Epithelial cell of proximal tubule (primary cell): ENCODE measurements at places on chromosomes 2 and 18.

GRCh38 chr2:28252311-28252710 is 140.3 kb upstream of the FOSL2 start:
- no peak for DNase-seq

- no peak for DNase-seq
These were observed 277.3 kb downstream of the MBD5 start for GRCh38 chr2:148298196-148298595.

GRCh38 chr2:202757339-202757738 is 114.2 kb downstream of the ICA1L start:
- DNase-seq = no peak

GRCh38 chr2:147223119-147223518 is 621.7 kb upstream of the ACVR2A start:
- no peak for DNase-seq

- DNase-seq = no peak
These were observed at the start of gene GRB14 for GRCh38 chr2:164620873-164621763. TSS of gene GRB14 (minus strand) at chr2:164621482. CDS start at chr2:164621309, 173 bp downstream.

DNA sequence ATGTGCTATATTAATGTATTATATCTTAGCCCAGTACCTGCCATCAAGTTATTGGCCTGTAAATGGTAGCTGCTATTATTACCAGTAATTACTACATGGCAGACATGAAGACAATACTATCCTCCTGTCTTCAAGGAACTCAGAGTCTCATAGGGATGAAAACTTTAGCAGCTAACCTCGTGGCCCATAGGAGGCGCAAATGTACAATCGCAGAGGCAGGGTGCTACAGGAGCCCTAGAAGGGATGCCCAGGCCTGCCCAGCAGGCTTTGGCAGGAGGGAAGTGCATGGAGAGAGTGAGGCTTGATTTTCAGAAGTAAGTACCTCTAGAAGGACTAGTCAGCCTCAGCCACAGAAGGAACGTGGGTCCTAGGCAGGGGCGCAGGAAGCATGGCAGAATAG is 44.7 kb upstream of the KIDINS220 start:
- DNase-seq = no peak

GRCh38 chr2:54704688-54705605 is 18.5 kb upstream of the EML6 start:
- DNase-seq = no peak

GRCh38 chr2:236768393-236769140 is 198.9 kb downstream of the ACKR3 start:
- DNase-seq = no peak

DNA sequence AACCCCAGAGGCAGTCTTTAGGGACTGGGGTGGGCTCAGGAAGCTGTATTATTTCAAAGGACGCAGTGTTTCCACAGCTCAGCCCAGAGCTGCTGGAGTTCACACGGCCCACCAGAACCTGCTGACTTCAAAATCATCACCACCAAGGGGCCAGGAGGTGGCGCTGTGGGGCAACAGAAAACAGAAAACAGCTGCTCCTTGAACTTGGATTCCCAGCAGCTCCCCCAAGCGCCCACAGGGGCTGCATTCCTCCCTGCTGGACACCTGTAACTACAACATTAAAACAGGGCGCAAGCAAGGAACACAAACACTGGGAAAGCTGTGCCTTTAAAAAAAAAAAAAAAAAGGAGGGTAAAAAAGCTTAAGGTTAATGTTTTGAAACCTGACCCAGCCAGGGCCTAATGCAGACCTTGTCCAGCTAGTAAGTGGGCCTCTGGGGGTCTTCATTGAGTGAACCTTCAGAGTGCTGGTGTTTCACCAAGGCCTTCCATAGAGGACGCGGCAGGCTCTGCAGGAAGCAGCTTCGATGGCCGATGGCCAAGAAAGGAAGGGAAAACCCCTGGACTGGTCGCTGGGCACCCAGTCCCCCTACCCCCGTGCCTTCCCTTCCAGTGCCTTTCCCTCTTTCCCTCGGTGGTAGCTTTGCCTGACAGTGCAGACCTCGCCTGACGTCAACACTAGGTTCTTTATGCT is 25.9 kb downstream of the MLPH start:
- DNase-seq = no peak

DNA sequence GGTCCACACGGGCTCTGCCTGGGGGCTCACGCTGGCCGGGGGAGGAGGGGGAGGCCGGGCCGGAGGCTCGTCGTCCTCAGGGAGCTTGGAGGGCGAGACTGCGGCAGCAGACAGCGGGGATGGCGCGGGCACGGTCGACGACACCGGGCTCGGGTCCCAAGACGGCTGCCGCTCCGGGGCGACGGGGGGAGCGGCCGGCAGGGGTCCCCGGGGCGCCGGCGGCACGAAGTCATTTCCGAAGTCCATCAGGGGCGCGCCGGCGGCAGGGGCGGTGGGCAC is 491 bp downstream of the RTN4 start:
- DNase-seq = no peak

DNA sequence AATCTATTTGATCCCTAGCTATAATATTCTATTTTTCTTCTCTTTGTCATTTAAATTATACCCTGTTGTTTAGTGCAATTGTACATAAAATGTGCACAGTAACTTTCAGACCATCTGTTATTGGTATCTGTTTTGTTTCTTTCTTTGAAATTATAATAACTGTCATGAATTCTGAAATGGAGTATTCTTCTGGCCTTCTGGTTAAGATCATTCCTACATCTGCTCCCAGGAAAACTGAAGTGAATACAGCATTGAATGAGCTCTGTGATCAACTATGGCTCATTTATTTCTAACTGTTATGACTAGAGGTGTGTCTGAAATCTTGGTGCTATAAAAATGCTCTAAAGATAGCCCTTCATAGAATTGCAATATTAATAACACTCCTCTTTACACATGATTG is 788.4 kb upstream of the TMEFF2 start:
- no peak for DNase-seq

GRCh38 chr2:70010576-70011111 is 49.2 kb upstream of the ASPRV1 start:
- DNase-seq = no peak

GRCh38 chr2:61238219-61239012 is 76.4 kb downstream of the C2orf74 start:
- DNase-seq = no peak

- DNase-seq = no peak
These were observed 10.6 kb upstream of the WIPF1 start for GRCh38 chr2:174607989-174608865.

DNA sequence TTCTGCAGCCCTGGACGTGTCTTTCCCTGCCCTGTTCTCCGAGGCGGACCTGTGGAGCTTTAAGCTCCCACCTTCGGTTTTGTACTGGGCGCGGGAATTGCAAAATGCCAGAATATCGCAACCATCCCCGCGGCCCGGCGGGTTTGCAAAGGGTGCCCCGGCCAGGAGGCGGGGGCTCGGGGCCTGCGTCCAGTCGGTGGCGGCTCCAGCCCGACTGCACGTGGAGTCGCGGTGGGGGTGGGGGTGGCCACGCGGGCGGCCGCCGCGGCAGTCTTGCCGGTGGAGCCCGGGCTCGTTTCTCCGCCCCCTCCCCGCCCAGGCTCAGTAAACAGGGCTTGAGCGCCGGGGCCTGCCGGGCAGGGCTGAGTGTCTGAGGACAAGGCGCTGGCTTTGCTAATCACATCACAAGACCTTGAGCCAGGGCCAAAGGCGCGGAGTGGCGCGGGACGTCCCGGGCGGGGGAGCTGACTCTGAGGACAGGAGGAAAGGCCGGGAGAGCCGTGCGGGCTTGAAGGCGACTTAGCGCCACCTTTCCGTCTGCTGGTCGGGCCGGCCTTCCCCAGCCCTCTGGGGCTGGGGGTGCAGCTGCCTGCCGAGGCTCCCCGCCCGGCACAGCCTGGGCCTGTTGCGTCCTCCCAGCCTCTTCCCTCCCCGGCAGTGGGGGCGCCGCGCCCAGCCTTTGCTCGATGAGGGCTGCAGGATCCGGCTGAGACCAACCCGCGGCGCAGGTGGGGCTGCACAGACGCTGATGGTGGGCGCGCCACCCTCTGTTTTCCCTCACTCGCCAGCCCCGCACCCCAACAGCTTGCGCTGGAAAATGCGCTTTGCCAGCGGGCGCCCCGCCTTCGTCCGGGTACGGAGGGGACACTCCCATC is 786 bp upstream of the ZFP36L2 start:
- no peak for DNase-seq

DNA sequence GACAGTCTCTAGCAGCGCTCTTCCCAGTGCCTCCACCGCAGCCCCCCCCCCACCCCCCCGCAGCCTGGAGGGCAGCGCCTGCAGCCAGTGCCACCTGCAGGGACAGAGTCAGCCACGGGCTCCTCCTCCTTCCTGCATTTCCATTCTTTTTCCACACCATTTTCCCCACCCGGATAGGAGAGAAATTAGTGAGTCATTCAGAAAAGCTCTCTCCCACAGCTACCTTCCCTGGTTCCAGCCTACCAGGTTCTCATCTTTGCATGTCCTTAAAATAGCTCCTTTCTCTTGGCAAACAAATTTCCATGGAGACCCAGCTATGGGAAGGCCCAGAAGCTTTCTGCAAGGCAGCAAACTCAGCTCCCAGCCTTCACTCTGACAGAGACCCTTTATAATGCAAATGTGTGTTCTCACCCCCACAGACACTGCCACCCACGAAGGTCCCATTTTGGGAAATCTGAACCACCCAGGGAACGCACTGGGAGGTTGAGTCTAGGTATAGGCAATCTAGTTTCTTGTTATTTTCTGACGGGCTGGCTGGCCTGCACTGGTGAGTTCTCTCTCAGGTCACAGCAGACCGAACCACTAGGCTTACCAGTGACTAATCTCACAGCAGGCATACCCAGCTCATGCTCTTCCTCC is 41.8 kb upstream of the ATG16L1 start:
- peak; percentile 61 for DNase-seq

DNA sequence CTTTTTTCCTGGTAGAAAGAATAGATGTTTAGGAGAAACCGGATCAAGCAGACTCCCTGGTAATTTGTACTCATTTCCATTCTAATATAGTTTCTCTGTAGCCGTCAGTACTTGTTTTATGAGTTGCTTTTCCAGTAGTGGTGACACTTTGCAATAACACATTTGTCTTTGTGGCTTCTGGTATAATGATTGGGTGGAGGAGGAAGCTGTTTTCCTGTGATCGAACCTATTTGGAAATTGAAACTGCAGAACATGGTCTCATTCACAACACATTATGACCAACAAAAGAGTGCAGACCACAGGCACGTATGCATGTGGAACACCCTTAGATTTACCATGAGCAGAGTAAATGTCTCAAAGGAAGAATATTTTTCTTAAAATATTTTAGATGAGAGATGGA is 7.6 kb upstream of the SERPINB12 start:
- DNase-seq = no peak

DNA sequence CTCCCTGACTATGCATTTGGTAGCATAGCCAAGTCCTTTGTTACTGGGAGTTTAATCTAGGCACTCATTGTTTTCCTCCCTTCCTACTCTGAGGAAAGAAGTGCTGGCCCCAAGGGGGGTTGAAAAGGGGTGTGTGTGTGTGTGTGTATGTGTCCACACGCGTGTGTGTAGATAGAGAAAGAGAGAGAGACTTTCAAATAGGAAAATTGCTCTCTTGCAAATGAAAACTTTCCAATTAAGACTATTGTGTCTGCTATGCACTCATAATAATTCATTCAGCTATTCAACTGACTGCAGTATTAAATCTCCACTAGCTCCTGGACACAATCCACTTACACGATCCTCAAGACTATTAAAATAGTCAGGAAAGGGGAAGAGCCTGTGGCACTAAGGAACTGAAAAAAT is 92.9 kb upstream of the CSRNP3 start:
- DNase-seq = no peak

- DNase-seq = no peak
These were observed 1604.8 kb upstream of the NXPH2 start for GRCh38 chr2:140384946-140385345.

GRCh38 chr2:39437522-39438296 is 624 bp upstream of the MAP4K3 start:
- no peak for DNase-seq

DNA sequence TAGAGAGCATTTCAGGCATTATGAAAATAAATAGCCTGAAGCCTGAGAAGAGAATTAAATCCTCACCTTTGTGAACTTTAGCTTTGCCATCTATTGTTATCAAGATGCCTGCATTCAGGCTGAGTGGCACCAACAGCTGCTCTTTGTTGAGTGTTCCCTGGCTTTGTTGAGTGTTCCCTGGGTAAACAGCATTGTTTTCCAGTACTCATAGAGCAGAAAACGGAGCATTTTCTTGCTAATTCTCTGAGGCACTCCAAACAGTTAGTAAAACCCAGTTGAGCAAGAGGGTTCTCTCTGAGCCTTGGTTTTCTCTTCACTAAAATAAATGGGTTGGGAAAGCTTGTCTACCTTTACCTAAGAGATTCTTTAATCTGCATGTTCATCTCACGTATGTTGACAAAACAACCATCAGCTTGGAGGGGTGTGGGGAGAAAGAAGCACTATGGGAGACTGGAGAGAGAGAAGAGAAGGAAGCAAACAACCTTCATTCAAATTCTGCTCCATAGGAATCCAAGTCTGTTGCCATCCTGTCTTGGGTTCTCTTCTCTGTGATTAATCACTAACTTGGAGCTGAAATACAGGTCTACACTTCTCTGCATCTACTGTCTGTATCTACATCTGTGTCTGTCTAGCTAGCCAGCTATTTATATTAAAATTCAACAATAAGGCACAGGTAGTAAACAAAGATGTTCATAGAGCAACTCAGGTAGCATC is 567.0 kb upstream of the SOX11 start:
- DNase-seq = no peak

DNA sequence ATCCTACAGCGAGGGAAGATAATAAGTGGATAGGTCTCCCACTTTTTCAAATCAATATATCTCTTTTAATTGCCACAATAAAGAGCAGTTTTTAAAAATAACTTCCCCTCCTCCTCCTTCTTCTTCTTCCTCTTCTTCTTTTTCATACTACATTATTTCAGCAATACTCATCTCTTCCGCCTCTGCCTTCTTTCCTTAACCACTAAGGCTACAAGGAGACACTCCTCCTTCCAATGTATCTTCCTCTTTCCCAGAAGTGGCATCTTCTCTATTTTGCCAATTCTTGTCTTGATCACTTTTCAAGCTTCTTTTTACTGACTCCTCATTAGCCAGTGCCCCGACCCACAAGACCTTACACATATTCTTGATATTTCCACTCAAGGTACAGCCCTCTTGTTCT is 546.6 kb upstream of the CHAC2 start:
- DNase-seq = no peak

DNA sequence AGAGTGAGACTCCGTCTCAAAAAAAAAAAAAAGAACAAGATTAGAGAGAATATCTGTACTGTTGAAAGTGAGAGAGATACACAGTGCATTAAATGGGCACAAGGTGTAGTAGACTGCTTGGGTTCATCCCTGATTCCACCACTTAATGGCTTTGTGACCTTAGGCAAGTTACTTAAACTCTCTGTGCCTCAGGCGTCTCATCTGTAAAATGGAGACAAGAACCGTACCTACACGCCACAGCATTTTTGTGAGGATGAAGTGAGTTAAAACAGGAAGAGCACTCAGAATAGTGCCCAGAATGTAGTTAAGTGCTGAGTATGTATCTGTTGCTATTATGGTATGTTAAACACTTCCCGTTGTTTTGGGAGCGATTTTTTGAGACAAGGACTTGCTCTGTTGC is 64.3 kb downstream of the MTHFD2 start:
- DNase-seq = no peak
